GM03348 (cell line): ENCODE measurements at places on chromosomes 5 and 9.

DNA sequence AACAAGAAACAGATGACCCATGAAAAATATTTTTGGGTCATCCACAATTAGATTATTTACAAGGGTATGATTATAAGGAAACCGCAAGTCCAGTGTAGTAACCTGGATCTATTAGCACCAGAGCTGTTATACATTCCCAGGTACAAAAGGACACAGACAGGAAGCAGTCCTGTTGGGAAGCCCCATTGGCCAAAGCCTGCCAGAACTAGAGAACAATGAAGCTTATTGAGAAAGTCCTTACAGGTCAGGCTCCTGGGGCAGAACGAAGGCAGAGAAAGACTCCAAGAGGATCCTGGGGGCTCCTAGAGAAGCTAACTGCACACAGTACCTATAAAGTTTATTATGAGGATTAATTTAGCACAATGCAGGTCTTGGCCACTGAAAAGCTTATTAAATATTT is 169.9 kb downstream of the PARP8 start:
- DNase-seq = no peak

GRCh38 chr9:113612828-113613227 is 149.3 kb downstream of the RGS3 start:
- DNase-seq = no peak

GRCh38 chr5:31731710-31732301 is 92.9 kb downstream of the PDZD2 start:
- DNase-seq = no peak

DNA sequence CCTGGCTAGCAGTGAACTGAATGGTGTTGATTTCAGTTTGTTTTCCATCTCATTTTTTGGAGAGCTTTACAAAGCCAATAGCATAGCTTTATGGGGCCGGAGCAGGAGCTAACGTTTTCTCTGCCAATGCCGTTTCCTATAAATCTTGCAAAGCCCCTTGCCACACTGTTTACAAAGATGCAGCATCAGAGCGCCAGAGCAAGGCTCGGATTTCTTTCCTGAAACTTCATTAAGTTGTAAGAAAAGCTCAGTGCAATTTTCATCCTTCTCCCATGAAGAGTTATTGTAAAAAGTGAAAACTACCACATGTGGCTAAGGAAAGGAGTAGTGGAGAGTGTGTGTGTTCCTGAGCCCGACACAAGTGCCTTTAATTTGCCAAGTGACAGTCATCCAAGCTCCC is 178.2 kb upstream of the GDNF start:
- DNase-seq = no peak

DNA sequence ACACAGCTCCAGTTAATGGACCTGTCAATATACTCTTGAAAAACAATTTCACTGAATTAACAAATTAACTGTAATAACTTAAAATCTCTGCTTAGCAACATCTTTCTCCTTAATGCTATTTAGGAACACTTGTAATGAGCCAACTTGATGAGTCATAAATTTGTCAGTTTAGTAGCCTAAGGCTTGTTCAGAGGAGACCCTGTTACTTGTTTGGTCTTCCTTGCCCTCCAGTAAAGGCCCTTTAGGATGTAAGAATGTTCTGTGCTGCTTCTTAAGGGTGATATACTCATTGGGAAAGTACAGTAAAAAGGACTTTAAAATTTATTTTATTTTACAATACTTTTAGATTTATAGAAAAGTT is 11.4 kb upstream of the MATR3 start:
- DNase-seq = no peak

GRCh38 chr5:179113143-179113530 is 53.0 kb downstream of the ZNF354C start:
- DNase-seq = no peak

DNA sequence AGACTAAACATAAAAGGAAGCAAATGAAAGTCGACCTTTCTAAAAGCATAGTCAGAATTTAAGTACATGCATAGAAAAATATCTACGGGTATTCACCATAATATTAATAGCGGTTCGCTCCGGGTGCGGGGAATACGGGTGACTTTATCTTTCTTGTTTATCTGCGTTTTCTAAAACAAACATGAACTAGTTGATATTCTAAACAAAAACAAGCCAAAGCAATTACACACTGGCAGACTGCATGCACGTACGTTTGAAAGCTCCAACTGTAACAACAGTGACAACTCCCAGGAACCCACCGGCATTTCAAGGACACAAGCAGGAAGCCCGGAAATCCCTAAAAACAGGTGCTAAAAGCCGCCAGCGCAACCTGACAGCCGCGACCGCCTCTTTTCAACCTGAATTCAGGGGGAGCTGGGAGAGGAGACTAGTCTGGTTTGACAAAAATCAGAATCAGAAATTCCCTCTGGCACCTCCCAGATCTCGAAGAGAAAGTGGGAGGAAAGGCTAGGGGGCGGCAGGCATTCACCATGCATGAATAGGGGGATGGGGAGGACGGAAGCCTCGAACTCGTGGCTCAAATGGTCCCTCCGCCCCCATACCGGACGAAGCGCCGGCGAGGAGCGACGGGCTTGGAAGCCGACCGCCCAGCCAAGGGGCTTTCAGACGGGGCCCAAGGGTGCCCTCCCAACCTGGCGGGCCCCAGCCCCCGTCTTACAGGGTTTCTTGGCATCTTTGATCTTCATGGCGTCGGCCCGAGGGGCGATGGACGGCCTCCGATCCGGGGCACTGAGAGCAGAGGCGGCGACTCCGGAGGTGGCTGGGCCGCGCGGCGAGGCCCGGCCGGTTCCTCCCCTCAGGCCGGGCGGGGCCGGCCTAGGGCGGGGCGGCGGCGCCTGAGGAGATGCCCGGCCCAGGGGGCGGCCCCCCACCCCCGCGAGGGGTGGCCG is at the start of gene PANK3:
Gene PANK3 (minus strand): TSS at position 831 of the 950 bp plus-strand sequence. CDS start 85 bp downstream, at position 746.
- peak; percentile 96 for DNase-seq

GRCh38 chr9:90987566-90987965 is 185.9 kb downstream of the SYK start:
- DNase-seq = no peak

- no peak for DNase-seq
Observed at GRCh38 chr5:175820230-175820629, 51.1 kb upstream of the CPLX2 start.

GRCh38 chr5:112978836-112979235 is 2.2 kb downstream of the DCP2 start:
- DNase-seq = no peak

DNA sequence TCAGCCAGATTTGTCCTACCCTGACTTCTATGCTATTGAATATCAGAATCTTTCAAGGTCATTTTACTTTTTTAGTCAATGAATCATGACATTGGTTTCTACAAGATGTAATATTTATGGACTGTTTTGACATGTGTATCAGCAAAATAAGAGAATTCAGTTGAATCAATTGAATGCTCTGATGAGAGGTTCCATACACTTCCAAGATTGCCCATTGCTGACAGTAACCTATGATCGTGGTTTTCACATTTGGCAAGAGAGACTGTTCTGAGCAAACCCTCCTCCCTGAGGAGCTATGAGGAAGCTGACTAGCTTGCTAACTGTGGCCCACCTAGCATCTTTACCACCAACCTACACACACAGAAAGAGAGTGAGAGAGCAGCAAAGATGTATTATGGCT is 56.7 kb upstream of the FST start:
- no peak for DNase-seq

DNA sequence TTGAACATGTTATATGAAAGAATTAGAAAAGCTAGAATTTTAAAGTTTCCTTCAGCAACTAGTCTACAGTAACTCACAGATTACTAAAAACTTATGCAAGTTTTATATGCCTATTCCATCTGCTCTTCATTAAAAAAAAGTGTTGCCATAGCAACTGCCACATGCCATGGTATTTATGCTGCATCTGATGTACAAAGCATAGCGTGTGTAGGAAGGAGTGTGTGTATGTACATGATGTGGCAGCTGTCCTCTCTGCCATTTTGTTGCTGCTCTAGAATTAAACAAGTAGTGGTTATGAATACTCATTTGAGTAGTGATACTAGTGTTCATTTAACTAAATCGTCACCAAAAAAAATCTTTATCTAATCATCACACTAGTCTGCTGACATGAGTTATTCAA is 593.5 kb downstream of the CETN3 start:
- no peak for DNase-seq

DNA sequence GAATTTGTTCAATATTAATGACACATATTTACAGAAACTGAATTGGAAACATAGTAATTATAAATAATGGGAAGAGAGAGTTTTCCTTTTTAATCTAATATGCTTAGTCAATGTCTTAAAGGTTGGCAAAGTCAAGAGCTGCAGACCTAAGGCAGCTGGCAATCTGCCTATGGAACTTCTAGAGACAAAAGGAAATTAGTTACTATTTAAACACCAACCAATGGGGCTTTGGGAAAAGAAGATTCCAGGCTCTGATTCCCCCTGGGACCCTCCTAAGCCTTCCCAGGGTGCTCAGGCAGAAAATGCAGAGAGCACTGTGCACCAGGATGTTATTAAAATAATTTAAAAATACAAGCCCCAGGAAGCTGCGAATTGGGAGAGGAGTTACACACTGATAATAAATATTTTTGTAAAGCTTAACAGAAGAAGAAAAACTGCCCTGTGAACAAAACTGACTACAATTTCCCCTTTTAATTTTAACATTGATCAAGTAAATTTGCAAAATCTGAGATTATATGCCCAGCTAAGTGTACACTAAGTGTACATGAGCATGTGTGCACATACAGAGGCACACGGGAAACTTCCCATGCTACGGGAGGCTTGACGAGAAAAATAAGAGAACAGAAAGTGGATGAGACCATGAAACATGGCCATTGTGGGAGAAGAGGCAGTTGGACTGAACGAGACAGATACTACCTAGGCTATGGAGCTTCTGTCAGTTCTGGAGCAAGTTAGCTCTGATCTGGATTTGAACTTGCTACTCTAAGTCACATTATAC is 77.4 kb upstream of the ADAMTS16 start:
- no peak for DNase-seq

GRCh38 chr5:122111460-122111859 is 17.9 kb upstream of the ZNF474 start:
- DNase-seq = no peak

GRCh38 chr5:107542428-107542827 is 128.3 kb downstream of the EFNA5 start:
- peak; percentile 55 for DNase-seq

DNA sequence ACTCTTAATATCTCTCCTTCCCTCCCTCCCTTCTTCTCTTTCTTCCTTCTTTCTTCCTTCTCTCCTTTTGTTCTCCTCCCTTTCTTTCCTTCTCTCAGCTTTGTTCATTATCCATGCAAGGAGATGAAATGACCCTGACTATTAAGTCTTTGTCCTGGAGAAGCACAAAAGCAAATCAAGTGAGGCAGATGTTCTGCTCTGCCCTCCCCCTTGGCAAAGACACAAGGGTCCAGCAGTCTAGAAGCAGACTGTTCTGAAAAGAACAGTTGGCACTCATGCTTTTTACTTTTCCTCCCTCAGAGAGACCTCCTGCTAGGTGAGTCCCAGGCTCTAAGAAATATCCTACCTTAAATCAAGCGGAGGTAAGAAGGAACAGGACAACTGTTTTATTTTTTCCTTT is 1067.6 kb upstream of the DMAC1 start:
- no peak for DNase-seq

DNA sequence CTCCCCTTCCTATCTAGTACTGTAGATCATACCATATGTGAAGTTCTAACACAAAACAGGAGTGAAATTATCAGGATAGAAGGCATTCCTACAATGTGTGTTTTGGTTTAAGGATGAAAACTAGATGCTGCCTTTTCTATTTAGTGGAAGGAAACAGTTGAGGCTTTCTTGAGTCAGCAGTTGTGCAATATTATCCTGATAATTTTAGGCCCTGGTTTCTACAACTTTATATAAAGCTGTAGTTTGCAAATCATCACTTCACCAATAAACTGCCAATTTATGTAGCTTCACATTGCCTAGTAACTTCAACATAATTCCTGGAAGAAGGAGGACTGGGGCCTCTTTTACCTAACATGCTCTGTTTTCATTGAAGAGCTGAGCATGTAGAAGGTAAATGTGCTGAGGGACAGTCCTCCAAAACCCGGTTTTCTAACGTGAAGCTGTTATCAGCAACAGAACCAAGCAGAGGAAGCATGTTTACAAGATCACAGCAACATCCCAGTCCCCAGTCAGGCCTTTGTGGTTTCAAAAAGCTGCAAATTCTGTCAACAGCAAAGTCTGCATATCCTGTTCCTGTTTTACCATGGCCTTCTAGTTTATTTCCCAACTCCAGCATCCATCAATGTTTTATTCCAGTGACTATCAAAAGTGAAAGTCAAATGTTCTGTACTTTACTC is 513.4 kb upstream of the MEF2C start:
- DNase-seq = peak; percentile 17

GRCh38 chr5:154782812-154783592 is 27.8 kb downstream of the LARP1 start:
- DNase-seq = no peak
